Activated naive CD4-positive, alpha-beta T cell treated with anti-CD3 and anti-CD28 coated beads, Interleukin-2, amount 10 ng/mL, durations not matched to agents 7 days and 5 days (primary cell): ENCODE measurements at places on chromosomes 5 and 9.
A peak's percentile ranks its signal among the peaks of the same experiment; 100 is the strongest.

- no peak for DNase-seq
Observed at GRCh38 chr5:107783551-107783950, 112.8 kb upstream of the EFNA5 start.

DNA sequence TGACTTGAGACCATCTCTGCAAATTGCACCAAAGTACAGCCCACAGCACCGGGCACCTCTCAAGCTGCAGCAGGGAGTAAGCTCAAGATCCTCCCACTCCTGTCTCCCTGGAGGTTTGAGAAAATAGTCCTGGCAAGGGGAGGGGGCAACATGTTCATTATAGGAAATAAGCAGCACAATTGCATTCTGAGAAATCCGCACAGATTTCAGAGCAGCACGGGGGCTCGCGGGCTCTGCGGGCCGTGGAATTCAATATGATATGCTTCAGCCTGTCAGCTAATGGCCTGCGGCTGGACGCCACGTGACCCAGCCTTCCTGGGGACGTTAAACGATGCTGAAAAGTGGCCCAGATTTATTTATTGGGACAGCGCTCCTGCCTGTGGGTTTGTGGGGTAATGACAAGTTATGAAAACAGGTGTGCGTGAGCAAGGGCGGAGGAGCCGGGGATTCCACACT is 156.4 kb downstream of the DAB2IP start:
- DNase-seq = no peak

GRCh38 chr9:715300-715699 is 126.2 kb upstream of the DMRT1 start:
- no peak for DNase-seq

DNA sequence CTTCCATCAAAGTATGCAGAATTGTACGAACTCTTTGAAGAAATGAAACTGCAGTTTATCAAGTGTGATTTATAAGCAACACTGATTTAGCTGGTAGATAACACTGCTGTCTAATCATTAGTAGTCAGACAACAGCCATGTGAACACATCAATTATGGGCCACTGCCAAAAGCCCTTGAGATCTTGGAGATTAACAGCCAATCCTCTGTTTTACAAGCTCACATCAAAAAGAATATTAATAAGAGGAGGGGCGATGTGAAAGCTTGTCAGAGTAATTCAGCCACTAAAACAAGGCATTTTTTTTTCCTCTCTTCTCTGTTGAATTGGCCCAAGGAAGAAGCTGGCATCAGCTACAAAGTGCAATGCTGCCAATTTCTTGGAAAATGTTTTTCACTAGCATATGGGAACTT is 28.1 kb downstream of the ZNF608 start:
- DNase-seq = no peak

- DNase-seq = peak; percentile 65
Observed at GRCh38 chr5:1111241-1111726, 579 bp downstream of the SLC12A7 start.

GRCh38 chr9:94528886-94529285 is 26.0 kb upstream of the PCAT7 start:
- no peak for DNase-seq

GRCh38 chr5:18797222-18797621 is 1163.0 kb downstream of the TAF11L14 start:
- no peak for DNase-seq

DNA sequence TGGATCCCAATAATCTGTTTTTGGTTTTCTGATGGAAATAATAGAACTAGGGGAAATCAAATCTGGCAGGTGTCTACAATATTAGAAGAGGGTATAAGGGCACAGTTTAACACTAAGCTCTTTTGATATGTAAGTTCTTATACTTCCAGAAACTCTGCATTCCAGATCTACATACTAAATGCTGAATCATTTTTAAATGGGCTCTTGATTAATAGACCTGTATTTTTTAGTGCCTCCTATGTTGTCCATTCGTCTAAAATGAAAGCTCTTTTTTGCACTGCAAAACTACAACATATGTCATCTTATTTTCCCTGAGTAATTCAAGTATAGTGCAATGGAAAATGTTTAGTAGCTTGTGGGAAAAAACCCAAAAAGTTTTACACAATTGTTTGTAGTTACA is 44.2 kb downstream of the NR6A1 start:
- DNase-seq = no peak

DNA sequence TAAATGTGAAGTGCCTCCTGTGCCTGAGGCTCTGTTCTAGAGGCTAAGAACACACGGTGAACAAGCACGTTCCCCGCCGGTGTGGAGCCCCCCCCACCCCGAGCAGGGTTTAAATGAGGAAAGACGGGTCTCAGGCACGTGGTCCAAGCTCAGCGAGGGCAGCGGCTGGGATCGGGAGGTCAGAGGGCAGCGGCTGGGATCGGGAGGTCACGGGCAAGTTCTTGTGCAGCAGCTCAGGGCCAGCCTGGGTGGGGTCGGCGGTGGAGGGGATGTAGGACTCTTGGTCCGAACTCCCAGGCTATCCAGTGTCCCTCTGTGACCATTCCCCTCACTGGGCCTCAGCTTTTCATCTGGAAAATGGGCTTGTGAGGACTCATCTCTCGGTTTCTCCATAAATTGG is 2.7 kb upstream of the GBGT1 start:
- no peak for DNase-seq

GRCh38 chr9:117103438-117104110 is 311.3 kb downstream of the ASTN2 start:
- DNase-seq = no peak

- DNase-seq = no peak
Observed at GRCh38 chr5:10933121-10933520, 172.1 kb upstream of the DAP start.

GRCh38 chr5:14588145-14588544 is 6.6 kb downstream of the OTULINL start:
- no peak for DNase-seq

GRCh38 chr5:56050551-56051255 is 55.9 kb upstream of the IL6ST start:
- DNase-seq = no peak

DNA sequence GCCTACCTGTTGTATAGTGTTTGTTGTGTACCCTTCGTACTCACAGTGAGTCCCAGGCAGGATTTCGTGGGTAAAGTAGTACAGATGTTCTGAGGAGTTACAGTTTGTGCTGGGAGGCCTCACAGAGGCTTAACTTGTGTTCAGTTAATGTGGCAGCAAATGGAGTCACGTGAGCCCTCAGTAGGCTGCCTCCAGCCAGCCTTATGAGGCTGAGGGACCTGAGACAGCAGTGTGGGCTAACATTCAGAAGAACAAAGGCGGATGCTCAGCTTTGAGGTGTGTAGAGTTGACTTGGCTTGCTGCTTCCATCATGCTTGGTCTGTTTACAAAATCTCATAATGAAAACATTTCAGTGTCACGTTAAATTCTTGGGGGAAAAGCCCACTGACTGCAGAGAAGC is 118.1 kb downstream of the TRIO start:
- no peak for DNase-seq

DNA sequence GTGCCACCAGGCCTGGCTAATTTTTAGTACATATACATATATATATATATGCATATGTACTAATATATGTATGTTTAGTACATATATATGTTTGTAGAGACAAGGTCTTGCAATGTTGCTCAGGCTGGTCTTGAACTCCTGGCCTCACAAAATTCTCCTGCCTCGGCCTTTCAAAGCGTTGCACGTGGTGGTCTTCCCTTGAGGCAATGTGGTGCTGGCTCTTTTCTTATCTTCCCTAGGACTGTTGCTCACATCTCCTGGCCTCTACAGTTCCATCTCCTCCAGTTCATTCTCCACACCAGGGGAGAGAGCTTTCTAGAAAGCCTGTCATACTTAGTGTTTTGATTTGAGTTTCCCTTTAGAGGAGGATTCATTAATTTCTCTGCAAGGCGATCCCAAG is 28.9 kb upstream of the TGFBR1 start:
- DNase-seq = no peak

GRCh38 chr9:122329597-122329996 is 41.2 kb upstream of the PTGS1 start:
- DNase-seq = no peak

GRCh38 chr5:113205323-113205722 is 228.7 kb downstream of the DCP2 start:
- DNase-seq = no peak
